ENCODE measurements at places on chromosomes 16 and 17. TPM values are rescaled to one million over a fixed set of nuclear protein-coding genes. Genes with fewer than 3 reads are reported as not detected.

GFOD2 gene
- total RNA-seq = 16.0 TPM

KRTAP4-6 gene
- total RNA-seq = not detected

PRR35 gene
- total RNA-seq = 0.13 TPM

SLC13A2 gene
- total RNA-seq = 0.14 TPM

TBC1D24 gene
- 7.6 TPM for total RNA-seq

ZNF764 gene
- 4.2 TPM for total RNA-seq

RASL10B gene
- not detected for total RNA-seq

SEPTIN1 gene
- 2.0 TPM for total RNA-seq

TOX3 gene
- total RNA-seq = 0.64 TPM

WDR90 gene
- total RNA-seq = 17.6 TPM

DNAAF8 gene
- 0.75 TPM for total RNA-seq

IRX5 gene
- 2.2 TPM for total RNA-seq

KRTAP9-4 gene
- not detected for total RNA-seq
